Tibial nerve (tissue), 4 donors: ENCODE measurements at places on chromosomes 2 and 18. TPM values are rescaled to one million over a fixed set of nuclear protein-coding genes. Genes with fewer than 3 reads are reported as not detected.

DNA sequence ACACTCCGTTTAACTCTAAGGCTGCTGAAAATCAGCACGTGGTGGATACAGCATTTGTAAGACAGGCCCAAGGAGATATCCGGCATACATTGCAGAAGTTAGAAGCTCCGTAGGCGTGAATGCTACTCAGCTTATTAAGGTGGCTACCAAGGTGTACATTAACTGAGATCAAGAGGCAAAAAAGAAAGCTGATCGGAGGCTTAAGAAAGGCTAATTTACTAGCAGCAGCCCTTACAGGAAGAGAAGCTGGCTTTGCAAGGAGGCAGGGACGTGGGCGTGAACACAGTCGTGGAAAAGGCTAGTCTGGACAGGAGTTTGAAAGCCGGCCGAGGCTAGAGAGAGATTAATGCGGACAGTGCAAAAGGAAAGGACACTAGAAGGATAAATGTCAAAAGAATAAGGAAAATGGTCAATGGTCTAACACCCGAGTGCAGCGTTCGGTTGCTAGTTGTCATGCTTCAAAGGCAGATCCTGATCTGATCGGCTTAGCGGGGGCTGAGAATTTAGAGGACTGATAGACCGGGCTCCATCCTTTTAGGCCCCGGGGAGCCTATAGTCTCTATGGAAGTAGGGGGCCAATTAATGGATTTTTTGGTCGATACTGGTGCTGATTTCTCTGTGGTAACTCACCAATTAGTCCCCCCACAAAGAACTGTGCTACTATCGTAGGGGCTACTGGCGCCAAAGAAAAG lies 45.6 kb upstream of the SELENOI start:
- DNase-seq: no peak
- peak overlapping the region; percentile 91 for H3K27ac ChIP-seq
- no peaks in the 10 kb centered on the region for H3K36me3 ChIP-seq
- H3K27me3 ChIP-seq: no peaks in the 10 kb centered on the region
- peak overlapping the region; percentile 47 for H3K4me3 ChIP-seq

GRCh38 chr2:144513388-144514101 lies 6.4 kb downstream of the ZEB2 start:
- H3K4me1 ChIP-seq: peaks cover 7% of the 10 kb centered on the region
- peak overlapping the region; percentile 85 for H3K4me3 ChIP-seq
- no peaks in the 10 kb centered on the region for H3K36me3 ChIP-seq
- no peak for DNase-seq
- no peaks in the 10 kb centered on the region for H3K27me3 ChIP-seq

The WDR35 gene
- total RNA-seq: 19.7 TPM

The SCN2A gene
- 0.30 TPM for total RNA-seq

DNA sequence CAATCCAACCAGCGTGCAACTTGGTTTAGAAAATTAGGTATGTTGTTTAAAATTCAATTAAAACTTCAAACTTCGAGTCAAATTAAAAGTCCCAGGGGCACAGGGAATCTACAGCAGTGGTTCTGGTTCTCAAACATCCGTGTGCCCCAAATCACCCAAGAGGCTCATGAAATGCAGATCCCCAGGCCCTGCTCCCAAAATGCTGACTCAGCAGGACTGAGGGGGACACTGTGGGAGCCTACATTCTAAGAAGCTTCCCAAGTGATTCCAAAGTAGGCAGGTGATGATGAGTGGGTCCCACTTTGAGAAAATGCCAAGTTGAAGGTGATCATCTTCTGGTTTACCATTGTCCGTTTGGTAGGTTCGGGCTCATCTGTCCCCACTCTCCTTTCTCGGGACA lies 82.3 kb downstream of the GALNT14 start:
- no peak overlapping the region for H3K4me3 ChIP-seq
- H3K36me3 ChIP-seq: no peaks in the 10 kb centered on the region
- no peaks in the 10 kb centered on the region for H3K27me3 ChIP-seq
- no peaks in the 10 kb centered on the region for H3K4me1 ChIP-seq

GRCh38 chr18:32310774-32311173 lies 120.9 kb downstream of the MEP1B start:
- no peak overlapping the region for H3K27ac ChIP-seq
- no peak for DNase-seq
- peaks cover 36% of the 10 kb centered on the region for H3K4me1 ChIP-seq
- no peaks in the 10 kb centered on the region for H3K27me3 ChIP-seq
- H3K36me3 ChIP-seq: no peaks in the 10 kb centered on the region

DNA sequence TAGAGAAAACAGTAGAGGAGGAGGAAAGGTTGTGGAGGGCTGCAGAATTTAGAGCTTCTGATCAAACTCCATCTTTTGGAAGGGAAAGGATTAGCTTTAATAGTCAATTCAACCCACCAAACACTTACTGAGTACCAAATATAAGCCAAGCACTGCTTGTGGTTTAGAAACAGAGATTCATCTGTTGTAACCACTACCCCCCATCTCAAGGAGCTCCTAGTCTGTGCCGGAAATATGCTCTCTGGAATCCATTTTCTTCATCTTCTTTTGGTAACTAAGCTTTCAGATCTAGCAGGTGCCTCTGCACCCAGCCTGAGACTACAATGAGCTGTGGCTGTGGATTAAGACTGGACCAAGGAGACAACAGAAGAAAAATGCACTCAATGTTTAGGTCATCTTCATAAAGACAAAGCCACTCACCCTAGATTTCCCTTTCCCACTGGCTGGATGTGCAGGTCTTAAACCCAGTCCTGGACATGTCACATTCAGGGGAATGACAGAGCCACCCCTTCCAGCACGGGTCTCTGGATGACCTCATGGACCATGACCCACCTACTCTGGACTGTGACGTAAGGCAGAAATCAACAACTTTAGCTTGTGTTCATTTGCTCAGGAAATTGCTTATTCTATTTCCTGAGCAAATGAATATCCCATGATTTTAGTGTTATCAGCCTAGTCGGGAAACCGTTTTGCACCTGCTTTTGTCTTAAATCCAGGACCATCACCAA lies 52.9 kb downstream of the EPB41L3 start:
- H3K27me3 ChIP-seq: no peaks in the 10 kb centered on the region
- H3K36me3 ChIP-seq: no peaks in the 10 kb centered on the region
- no peak for DNase-seq
- peaks cover 18% of the 10 kb centered on the region for H3K4me1 ChIP-seq
- H3K4me3 ChIP-seq: no peak overlapping the region

DNA sequence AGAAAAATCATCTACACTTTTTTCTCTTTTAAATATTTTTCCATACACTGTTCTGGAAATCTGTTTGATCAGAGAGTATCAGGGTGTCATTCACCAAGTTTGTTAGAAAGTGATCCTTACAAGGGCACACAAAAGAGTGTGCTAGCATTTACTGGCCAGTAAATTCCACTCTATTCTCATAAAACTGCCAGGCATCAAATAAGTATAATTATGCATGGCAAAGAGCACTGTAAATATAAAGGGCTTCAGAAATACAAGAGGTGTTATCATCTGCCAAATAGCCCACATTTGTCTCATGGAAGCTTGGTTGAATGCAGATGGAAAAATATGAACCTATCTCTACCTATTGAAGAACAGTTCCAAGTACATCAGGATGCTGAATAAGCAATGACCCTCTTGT lies 847.3 kb upstream of the ACVR2A start:
- H3K4me1 ChIP-seq: no peaks in the 10 kb centered on the region
- H3K4me3 ChIP-seq: no peak overlapping the region
- H3K27me3 ChIP-seq: no peaks in the 10 kb centered on the region
- H3K36me3 ChIP-seq: no peaks in the 10 kb centered on the region
- H3K27ac ChIP-seq: no peak overlapping the region

DNA sequence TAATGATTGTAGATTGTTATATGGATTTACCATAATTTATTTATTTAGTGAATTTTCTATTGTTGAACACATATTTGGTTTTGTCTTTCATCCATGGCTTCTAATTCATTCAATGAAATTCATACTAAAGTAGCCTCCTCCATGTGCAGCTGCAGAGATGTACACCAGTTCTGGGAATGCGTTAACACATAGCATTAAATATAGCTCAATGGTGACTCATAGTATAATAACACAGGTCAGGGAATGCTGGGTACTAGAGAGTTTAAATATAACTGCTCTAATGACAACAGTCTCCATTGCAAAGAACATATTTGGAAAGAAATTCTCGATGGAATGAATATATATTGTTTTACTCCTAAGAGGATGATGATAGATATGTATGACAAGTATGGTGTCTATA lies 1190.2 kb upstream of the NRXN1 start:
- H3K27ac ChIP-seq: no peak overlapping the region
- no peaks in the 10 kb centered on the region for H3K27me3 ChIP-seq
- H3K4me3 ChIP-seq: no peak overlapping the region
- no peaks in the 10 kb centered on the region for H3K4me1 ChIP-seq
- no peaks in the 10 kb centered on the region for H3K36me3 ChIP-seq

- no peaks in the 10 kb centered on the region for H3K36me3 ChIP-seq
- no peaks in the 10 kb centered on the region for H3K27me3 ChIP-seq
- H3K4me3 ChIP-seq: no peak overlapping the region
- DNase-seq: no peak
- H3K4me1 ChIP-seq: peaks cover 7% of the 10 kb centered on the region
- H3K27ac ChIP-seq: no peak overlapping the region
Measured at GRCh38 chr18:10018289-10018688, 104.5 kb downstream of the VAPA start.

DNA sequence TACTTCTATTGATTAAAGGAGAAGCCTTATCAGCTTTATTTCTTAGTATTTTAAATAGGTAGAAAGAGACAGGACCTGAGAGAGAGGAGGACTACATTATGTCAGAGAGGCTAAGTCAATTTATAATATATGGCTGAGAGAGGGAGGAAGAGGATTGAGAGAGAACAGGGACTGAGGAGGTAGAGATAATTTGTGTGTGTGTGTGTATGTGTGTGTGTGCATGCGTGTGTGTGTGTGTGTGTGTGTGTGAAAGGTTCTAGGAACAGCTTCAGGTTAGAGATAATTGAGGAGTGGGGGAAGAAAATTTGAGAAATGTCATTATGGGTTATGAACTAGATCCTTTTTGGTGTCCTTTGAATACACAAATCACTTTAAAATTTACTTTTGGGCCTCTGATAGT lies 15.2 kb downstream of the DOK1 start:
- H3K27ac ChIP-seq: no peak overlapping the region
- no peaks in the 10 kb centered on the region for H3K4me1 ChIP-seq
- no peaks in the 10 kb centered on the region for H3K27me3 ChIP-seq
- no peaks in the 10 kb centered on the region for H3K36me3 ChIP-seq
- H3K4me3 ChIP-seq: no peak overlapping the region
- no peak for DNase-seq

DNA sequence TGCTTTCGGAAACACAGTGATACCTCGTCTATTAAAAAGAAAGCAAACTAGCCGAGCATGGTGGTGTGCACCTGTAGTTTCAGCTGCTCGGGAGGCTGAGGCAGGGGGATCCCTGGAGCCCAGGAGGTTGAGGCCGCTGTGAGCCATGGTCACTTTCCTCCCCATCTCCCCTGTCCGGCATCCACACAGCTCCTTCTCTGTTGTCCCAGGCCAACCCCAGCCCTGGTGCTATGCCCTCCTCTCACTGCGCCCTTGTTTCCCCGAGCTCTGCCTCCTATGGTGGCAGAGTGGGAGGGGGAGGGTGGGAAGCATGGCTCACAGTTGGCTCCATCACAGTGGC lies 15.4 kb downstream of the RTP5 start:
- DNase-seq: no peak
- H3K27me3 ChIP-seq: no peaks in the 10 kb centered on the region
- no peak overlapping the region for H3K4me3 ChIP-seq
- H3K4me1 ChIP-seq: peaks cover 5% of the 10 kb centered on the region

- H3K27ac ChIP-seq: no peak overlapping the region
- DNase-seq: no peak
- H3K4me3 ChIP-seq: no peak overlapping the region
- no peaks in the 10 kb centered on the region for H3K4me1 ChIP-seq
- H3K27me3 ChIP-seq: no peaks in the 10 kb centered on the region
Measured at GRCh38 chr18:51279367-51279984, 82.0 kb upstream of the MEX3C start.

GRCh38 chr2:136116813-136117390 lies 1.0 kb downstream of the CXCR4 start:
- H3K4me3 ChIP-seq: peak overlapping the region; percentile 30
- H3K27me3 ChIP-seq: no peaks in the 10 kb centered on the region
- H3K36me3 ChIP-seq: no peaks in the 10 kb centered on the region
- H3K4me1 ChIP-seq: peaks cover 46% of the 10 kb centered on the region
- peak overlapping the region; percentile 85 for H3K27ac ChIP-seq
- DNase-seq: no peak

GRCh38 chr2:113236367-113237159 lies 42.2 kb downstream of the PAX8 start:
- H3K36me3 ChIP-seq: no peaks in the 10 kb centered on the region
- H3K27me3 ChIP-seq: no peaks in the 10 kb centered on the region
- DNase-seq: no peak
- H3K4me1 ChIP-seq: peaks cover 38% of the 10 kb centered on the region

The MTX2 gene
- total RNA-seq: 22.4 TPM

The EML4 gene
- total RNA-seq: 26.0 TPM

GRCh38 chr2:65518751-65519150 lies 86.4 kb upstream of the SPRED2 start:
- H3K4me3 ChIP-seq: no peak overlapping the region
- no peaks in the 10 kb centered on the region for H3K4me1 ChIP-seq
- no peaks in the 10 kb centered on the region for H3K27me3 ChIP-seq
- no peak overlapping the region for H3K27ac ChIP-seq

DNA sequence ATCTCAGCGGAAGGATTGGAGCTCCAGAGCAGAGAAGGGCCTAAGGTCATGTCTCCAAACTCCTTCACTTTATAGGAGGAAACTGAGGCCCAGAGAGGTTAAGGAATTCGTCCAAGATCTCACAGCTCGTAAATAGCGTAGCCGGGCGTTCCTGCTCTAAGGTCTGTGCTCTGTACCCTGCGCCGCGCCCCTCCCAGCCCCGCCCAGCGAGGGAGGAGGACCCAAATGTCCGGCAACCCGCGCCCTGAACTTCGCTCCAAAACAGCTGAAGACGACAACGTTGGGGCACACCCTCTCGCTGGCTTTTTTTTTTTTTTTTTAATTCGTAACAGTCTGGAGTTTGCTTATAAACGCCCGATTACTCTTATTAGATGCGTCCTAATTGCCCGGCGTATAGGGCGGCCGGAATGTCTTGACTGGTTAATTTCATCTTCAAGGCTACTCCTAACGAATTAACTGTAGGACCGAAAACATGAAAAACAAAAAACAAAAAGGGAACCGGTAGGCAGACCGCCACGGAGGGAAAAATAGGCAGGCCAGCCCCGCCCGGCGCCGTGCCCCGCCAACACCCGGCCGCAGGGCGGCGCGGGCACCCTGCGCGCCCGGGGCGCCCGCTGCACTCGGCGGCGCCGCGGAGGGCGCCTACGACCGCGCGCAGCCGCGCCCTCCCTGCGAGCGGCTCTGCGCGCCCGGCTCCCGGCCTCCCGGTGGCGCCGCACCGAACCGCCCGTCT lies 928 bp upstream of the FOSL2 start:
- peak; percentile 95 for DNase-seq
- peak overlapping the region; percentile 83 for H3K4me3 ChIP-seq
- no peaks in the 10 kb centered on the region for H3K36me3 ChIP-seq

DNA sequence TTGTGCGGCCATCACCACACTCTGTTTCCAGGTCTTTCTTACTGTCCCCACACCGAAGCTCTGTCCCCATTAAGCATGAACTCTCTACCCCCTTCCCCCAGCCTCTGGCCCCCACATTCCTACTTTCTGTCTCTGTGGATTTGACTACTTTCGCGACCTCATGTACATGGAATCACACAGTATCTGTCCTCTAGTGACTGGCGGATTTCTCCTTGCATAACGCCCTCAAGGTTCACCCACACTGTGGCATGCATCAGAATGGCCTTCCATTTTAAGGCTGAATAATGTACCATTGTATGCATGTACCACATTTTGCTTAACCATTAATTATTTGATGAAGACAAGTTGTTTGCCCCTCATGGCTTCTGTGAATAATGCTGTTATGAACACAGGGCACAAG lies 467.6 kb upstream of the HS6ST1 start:
- H3K27ac ChIP-seq: no peak overlapping the region
- H3K4me1 ChIP-seq: no peaks in the 10 kb centered on the region
- no peaks in the 10 kb centered on the region for H3K36me3 ChIP-seq
- no peak overlapping the region for H3K4me3 ChIP-seq

GRCh38 chr2:24919506-24920097 lies 435 bp downstream of the ADCY3 start:
- H3K27me3 ChIP-seq: no peaks in the 10 kb centered on the region
- H3K4me3 ChIP-seq: peak overlapping the region; percentile 90
- no peaks in the 10 kb centered on the region for H3K36me3 ChIP-seq
